ENCODE measurements at places on chromosomes 5 and 9. TPM values are rescaled to one million over a fixed set of nuclear protein-coding genes. Genes with fewer than 3 reads are reported as not detected.

Gene PCDHB8
- total RNA-seq = 3.5 TPM

GRCh38 chr9:136947028-136947891 is 2.2 kb downstream of the C8G start:
- no peak for DNase-seq

Gene SPZ1
- total RNA-seq = not detected

DNA sequence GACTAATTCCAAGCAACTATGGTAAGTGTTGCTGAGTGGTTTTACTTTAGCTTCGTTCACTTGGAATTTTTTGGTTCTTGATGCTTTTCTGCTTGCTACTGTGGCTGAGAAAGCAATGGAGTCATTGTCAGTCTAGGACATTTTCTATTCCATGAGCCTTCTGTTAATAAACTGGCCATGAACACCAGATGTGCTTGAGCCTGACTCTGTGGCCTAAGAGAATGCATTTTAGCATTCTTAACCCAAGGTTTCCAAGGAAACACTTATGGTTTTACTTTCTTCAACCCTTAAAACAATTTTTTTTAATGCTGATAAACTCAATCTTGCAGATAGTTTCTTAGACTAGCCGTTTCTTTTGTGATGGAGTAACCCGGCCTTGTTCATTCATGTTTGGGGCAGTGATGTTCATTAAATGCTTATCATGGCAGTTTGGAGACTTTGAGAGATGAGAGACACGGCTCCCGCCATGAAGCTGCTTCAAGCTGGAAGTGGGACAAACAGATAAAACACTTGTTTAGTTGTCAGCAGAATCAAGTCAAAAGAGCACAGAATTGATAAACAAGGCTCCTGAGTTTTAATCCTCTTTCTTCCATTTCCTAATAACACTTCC is 42.4 kb downstream of the OSTF1 start:
- no peak for DNase-seq

- DNase-seq = no peak
These were observed 109.5 kb downstream of the PRKACG start for GRCh38 chr9:68904454-68904853.

Data from endodermal cell (in vitro differentiated cells).